ENCODE measurements at places on chromosomes 1 and 21. TPM values are rescaled to one million over a fixed set of nuclear protein-coding genes. Genes with fewer than 3 reads are reported as not detected.
A peak's percentile ranks its signal among the peaks of the same experiment; 100 is the strongest.

The TSPAN1 gene
- total RNA-seq = 0.46 TPM

The PTBP2 gene
- total RNA-seq = 18.8 TPM

- H3K36me3 ChIP-seq = no peaks in the 10 kb centered on the region
- no peak for DNase-seq
Observed at GRCh38 chr1:54006508-54006907, 11.5 kb downstream of the LDLRAD1 start.

GRCh38 chr1:28132171-28133167 is 44.0 kb downstream of the PTAFR start:
- H3K4me1 ChIP-seq = peaks cover 7% of the 10 kb centered on the region
- no peak overlapping the region for H3K4me3 ChIP-seq
- no peak for DNase-seq
- H3K27ac ChIP-seq = no peak overlapping the region

The PTPRC gene
- 333 TPM for total RNA-seq

The ADAMTS5 gene
- total RNA-seq = not detected

GRCh38 chr1:56135069-56135863 is 444.1 kb downstream of the PLPP3 start:
- H3K4me3 ChIP-seq = no peak overlapping the region
- no peak for DNase-seq
- no peak overlapping the region for H3K27ac ChIP-seq
- no peaks in the 10 kb centered on the region for H3K4me1 ChIP-seq

The CPLANE2 gene
- 3.2 TPM for total RNA-seq

The TTLL7 gene
- total RNA-seq = 0.84 TPM

DNA sequence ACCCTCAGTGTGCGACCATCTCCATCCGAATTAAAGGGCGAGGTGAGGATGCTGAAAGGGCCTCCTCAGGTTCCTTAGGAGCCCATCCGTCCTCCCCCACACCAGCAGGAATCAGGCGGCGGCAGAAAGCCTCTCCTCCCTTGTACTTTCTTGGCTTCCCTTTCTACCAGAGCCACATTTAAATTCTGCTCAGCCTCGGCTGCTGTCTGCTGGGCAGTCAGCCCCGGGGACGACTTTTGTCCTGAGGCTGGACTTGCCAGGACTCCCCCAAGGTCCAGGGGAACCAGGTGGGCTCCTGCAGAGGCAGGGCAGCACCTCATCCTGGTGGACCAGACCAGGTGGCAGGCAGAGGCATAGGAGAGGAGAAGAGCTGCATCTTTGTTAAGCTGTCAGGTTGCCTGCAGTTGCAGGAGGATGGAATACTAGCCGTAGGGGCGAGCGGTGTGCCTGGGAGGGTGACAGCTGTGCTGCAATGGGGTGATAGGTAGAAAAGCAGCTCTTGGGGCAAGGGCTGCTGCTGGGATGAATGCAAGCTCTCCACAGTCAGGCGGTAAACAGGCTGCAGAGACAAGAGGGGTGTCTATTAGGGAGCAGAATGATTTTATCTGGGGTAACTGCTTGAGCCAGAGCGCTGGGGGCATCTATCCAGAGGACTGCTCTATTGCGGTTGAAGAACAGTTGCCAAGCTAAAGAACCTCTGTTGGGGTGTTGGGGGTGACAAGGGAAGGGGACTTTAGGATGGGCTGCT is 46.2 kb upstream of the WASF2 start:
- no peak overlapping the region for H3K4me3 ChIP-seq
- H3K27ac ChIP-seq = no peak overlapping the region
- no peak for DNase-seq
- no peaks in the 10 kb centered on the region for H3K27me3 ChIP-seq

- DNase-seq = no peak
- no peak overlapping the region for H3K4me3 ChIP-seq
- no peaks in the 10 kb centered on the region for H3K4me1 ChIP-seq
- no peaks in the 10 kb centered on the region for H3K36me3 ChIP-seq
- peaks cover 15% of the 10 kb centered on the region for H3K27me3 ChIP-seq
Observed at GRCh38 chr1:1178794-1179331, 5.2 kb downstream of the TTLL10 start.

DNA sequence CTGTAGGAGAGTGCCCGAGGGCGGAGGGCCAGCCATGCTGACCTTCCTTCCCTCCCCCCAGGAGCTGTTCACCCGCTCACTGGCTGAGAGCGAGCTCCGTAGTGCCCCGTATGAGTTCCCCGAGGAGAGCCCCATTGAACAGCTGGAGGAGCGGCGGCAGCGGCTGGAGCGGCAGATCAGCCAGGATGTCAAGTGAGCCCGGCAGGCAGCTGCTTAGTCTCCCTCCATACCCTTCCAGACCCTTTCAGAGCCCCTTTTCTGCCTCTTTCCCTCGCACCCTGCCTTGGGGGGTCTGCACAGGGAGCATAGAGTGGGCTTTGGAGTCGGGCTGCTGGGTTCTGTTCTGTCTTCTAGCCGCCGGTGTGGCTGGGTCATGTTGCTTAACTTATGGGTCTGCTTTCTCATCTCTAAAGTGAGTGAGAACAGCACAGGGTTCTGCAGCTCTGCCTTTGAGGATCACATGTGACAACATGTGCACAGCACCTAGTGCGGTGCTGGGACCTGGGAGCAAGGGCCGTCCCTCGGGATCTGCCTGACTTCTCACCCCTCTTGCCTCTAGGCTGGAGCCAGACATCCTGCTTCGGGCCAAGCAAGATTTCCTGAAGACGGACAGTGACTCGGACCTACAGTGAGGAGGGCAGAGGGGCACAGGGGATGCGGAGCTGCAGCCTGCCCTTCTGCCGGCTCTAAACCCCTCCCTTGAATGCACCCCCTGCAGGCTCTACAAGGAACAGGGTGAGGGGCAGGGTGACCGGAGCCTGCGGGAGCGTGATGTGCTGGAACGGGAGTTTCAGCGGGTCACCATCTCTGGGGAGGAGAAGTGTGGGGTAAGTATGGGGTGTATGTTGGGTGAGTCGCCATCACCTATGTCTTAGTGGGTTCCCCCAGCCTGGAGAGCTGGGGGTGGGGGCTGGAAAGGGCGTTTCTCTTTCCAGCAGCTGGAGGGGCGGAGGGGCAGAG is 6.2 kb downstream of the AMPD2 start:
- no peaks in the 10 kb centered on the region for H3K27me3 ChIP-seq
- peaks cover 38% of the 10 kb centered on the region for H3K36me3 ChIP-seq
- DNase-seq = no peak
- peak overlapping the region; percentile 33 for H3K27ac ChIP-seq
- peaks cover 30% of the 10 kb centered on the region for H3K4me1 ChIP-seq

The FMO3 gene
- not detected for total RNA-seq

- H3K27ac ChIP-seq = no peak overlapping the region
- H3K4me3 ChIP-seq = no peak overlapping the region
- peaks cover 26% of the 10 kb centered on the region for H3K27me3 ChIP-seq
- no peak for DNase-seq
- peaks cover 1% of the 10 kb centered on the region for H3K4me1 ChIP-seq
Observed at GRCh38 chr1:3067671-3068563, 1.1 kb upstream of the PRDM16 start.

DNA sequence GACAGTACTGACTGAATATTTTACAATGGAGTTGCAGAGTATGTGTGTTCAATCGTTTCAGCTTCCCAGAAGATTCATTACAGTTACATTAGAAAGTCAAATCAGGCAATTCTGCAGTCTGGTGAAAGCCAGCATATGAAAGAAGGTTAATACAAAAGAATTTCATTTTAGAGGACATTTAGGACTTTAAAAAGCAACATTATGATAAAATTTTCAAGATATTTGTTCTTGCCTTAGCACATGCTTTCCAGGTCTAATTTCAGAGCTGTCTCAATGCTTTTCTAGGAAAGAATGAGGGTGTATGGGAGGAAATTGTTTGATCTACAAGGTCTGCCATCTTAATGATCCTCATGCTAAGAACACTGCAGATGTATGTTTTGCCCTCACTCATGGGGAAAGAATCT is 63.2 kb downstream of the RERE start:
- no peaks in the 10 kb centered on the region for H3K27me3 ChIP-seq
- no peak overlapping the region for H3K27ac ChIP-seq
- H3K4me3 ChIP-seq = no peak overlapping the region
- H3K36me3 ChIP-seq = peaks cover 4% of the 10 kb centered on the region
- H3K4me1 ChIP-seq = peaks cover 45% of the 10 kb centered on the region

GRCh38 chr1:154953611-154954038 is 2.3 kb downstream of the PBXIP1 start:
- peak overlapping the region; percentile 30 for H3K27ac ChIP-seq
- DNase-seq = no peak
- H3K36me3 ChIP-seq = peaks cover 22% of the 10 kb centered on the region

DNA sequence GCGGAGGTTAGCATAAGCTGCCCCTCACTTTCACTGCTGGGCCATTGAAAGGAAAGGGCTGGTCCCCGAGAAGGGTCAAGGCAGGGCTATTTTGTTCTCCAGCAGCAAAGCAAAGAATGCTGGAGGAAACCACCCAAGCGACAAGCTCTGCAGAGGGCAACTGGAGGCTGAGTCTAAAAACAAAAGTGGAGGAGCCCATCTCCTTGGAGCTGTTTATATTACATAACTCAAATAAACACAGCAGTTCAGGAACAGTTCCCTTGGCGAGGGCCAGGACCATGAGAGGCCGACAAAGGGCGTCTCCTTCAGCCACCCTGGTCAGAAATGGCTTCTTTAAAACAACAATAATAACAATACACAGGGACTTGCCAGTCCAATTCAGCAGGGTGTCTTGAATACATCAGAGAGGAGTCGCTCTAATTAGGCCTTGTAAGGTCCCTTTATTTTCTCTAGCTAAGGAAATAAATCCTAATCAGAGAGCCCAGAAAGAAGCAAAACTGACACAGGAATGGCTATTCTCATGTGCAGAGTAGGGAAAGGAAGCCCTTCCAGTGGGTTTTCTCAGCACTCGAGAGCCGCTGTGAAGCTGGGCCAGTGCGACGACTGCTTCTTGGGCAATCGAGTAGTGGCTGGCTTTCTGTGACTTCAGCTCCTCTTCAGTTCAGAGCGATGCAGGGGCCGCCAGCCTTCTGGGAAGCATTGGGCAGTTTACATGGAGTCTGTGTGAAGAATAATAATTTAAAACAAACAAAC is 57.0 kb upstream of the TARBP1 start:
- H3K4me3 ChIP-seq = no peak overlapping the region
- H3K27ac ChIP-seq = no peak overlapping the region
- H3K4me1 ChIP-seq = peaks cover 1% of the 10 kb centered on the region
- no peaks in the 10 kb centered on the region for H3K36me3 ChIP-seq
- no peak for DNase-seq
- no peaks in the 10 kb centered on the region for H3K27me3 ChIP-seq

All from activated T-helper 2 cell treated with anti-CD3 and anti-CD28 coated beads, Interferon-gamma antibody, Interleukin-2, Interleukin-4, amounts not matched to agents 10 μg/mL and 5 μg/mL and 100 μg/mL, durations not matched to agents 14 hours and 24 hours and 36 hours (primary cell).